NCI-H1694 treated with DMSO at 0.1 percent for 48 hours (cell line): ENCODE measurements at places on chromosomes 16 and 17.

GRCh38 chr17:9410301-9410700 is 165.3 kb downstream of the STX8 start:
- no peak for DNase-seq

DNA sequence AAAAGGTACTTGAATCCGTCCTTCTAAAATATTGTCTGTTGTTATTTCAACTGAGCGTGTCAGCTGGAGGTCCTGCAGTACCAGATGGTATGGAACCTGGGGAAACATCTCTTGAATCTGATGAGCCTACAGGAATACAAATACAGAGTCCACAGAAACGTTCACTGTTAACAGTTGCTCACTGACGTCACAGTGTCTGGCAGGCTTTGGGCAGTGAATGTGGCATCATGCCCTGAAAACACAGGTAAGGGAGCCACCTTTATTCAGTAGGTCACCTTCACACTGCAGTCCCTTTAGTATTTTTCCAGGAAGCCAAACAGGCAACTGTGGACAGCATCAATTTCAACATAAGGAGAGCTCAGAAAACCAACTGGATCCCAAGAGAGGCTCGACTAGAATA is 56.1 kb downstream of the AMFR start:
- peak; percentile 51 for DNase-seq

- DNase-seq: no peak
Measured at GRCh38 chr16:268141-269053, 7.3 kb downstream of the RGS11 start.

- DNase-seq: no peak
Measured at GRCh38 chr16:82995924-82996441, 369.2 kb downstream of the CDH13 start.

GRCh38 chr16:16996827-16997226 is 473.9 kb downstream of the XYLT1 start:
- no peak for DNase-seq

GRCh38 chr17:79984877-79985276 is 50.8 kb downstream of the TBC1D16 start:
- DNase-seq: no peak

DNA sequence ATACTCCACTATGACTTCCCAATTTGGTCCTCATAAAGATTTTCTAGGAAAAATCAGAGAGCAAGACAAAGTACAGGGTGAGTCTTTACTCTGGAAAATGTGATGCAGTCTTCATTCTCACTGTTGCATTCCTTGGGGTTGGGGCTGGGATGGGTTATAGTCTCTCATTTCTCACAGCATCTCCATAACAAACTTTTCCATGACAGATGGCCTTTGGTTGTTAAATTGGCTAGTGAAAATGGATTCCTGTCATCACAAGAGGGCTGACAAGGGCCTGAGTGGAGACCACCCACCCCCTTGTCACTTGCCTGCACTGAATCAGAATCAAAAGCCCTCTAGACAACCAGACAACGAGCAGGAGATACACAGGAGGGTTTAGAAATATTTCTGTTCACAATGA is 174.6 kb downstream of the AATF start:
- DNase-seq: no peak

DNA sequence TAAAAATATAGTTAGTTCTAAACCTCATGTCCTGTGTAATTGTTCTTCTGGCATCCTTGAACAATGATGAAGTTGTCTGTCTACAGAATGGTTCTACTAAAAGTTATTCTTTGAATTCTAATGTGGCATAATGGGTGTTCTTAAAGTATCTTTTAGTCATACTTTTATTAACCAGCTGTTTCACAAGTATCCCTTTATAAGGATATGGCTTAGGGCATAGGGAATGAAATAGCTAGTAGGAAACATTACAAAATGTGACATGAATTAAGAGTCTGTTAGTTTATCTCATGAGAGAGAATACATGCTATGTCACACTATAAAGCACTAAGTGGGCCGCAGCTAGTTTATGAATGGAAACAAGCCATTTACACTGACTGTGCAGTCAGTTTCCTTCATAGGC is 26.3 kb upstream of the CAPNS2 start:
- no peak for DNase-seq

GRCh38 chr17:69524854-69525253 is 110.4 kb downstream of the MAP2K6 start:
- no peak for DNase-seq

GRCh38 chr16:337975-338575 is 14.4 kb downstream of the AXIN1 start:
- DNase-seq: no peak

GRCh38 chr16:47045459-47045858 is 72.0 kb upstream of the DNAJA2 start:
- no peak for DNase-seq

DNA sequence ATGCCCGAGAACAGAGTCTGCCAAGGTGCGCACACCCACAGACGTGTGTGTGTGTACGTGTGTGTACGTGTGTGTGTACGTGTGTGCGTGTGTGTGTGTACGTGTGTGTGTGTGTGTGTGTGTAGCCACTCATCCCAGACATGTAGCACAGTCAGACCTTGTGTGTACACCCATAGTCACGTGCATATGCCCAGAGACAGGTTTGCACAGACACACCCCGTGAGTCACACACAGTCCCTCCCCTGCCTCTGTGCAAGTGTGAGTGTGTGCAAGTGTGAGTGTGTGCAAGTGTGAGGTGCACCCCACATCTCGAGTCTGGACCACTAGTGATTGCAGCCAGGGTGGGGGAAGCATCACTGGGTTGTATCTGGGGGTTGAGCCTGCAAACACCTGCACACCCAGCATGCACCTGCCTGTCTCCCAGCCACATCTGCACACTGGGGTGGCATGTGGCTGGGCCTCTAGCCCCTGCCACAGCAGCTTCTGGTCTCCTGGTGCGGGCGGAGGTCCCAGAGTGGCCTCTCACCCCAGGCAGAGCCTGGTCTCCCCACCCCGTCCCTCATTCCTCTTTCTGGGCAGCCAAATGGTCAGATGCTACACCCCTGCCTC is 23.6 kb downstream of the BAHCC1 start:
- no peak for DNase-seq

- no peak for DNase-seq
Measured at GRCh38 chr17:44530896-44531418, 26.3 kb upstream of the FZD2 start.

- no peak for DNase-seq
Measured at GRCh38 chr17:43330876-43331639, 67.7 kb upstream of the ARL4D start.

DNA sequence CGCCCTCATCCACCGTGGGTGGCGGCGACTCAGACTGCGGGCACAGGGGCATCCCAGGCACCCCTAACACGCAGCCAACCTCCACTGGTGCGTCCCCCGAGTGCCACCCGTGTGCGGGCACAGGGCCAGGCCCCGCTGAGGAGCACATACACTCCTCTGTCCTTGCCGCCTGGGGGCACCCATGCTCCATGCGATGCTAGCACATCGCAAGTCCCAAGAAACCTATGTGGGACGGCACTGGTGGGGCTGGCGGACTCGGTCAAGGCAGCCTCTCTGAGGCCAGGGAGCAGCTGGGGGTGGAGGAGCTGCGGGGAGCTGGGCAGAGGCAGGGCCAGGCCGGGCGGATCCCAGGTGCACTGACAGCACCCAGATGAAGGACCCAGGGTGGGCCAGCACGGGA is 4.0 kb downstream of the ZNF598 start:
- peak; percentile 39 for DNase-seq

GRCh38 chr17:43832168-43832975 is 574 bp downstream of the MPP3 start:
- no peak for DNase-seq

DNA sequence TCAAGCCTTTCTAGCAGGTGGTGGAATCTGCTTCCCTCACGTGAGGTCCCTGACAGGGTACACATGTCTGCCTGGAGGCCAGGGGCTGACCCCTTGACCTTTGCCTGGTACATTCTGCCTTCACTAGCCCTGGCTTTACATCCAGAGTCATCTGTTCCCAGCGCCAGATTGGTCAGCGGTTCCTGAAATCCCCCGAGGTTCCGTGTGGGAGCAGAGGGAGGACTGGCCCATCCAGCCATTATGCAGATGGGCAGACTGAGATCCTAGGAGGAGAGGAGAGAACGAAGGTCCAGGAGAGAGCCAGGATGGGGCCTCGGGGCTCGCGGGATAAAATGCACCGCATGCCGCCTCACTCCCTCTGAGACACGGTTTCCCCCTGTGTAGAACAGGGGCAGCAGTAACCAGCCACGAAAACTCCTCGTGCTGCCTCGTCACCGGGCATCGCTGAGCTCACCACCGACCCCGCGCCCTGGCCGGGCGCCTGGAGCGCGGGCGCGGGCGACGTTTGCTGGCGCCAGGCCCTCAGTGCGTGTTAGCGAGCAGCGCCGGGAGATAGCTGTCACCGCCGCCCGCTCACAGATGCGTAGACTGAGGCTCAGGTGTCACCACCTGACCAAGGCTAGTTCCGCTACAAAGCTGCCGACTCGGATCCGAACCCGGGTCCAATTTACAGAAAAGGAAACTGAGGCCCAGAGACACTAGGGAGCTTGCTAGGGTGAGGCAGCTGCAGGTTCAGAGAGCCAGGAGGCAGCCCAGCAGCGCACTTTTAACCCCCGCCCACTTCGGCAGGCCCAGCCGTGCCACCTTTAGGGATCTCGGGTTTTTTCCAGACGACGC is 811 bp upstream of the MAP2K3 start:
- no peak for DNase-seq

DNA sequence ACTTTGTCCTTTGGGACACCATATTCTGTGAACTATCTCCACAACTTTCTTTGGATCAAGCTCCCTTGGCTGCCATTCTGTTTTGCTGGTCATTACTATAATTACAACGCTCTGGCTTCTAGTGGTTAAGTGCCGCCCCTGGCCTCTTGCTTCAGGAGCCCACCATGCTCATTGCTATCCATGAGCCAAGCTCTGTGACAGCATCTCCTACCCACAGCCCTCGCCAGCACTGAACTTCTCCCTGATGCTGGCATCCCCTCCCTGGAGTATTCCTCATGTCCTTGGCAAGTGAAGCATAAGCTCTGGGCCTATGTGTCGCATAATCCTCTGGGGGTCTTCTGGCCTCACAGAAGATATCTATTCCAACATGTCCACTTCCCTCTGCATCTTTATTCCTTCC is 60.6 kb upstream of the DHX40 start:
- no peak for DNase-seq

DNA sequence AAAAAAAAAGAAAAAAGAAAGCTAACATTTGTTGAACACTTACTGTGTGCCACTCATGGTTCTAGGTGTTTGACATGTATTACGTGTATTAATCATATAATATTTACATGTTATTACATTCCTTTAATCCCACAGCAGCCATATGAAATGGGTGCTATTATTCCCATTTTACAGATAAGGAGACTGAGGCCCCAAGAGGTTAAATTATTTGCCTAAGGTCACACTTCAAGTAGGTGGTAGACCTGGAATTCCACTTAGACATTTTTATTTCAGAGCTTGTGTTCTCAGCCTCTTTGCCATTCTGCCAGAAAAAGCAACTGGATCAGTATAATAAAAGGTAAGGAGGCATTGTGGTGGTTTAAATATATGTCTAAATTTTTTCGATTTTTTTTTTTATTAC is 55.1 kb upstream of the HS3ST4 start:
- DNase-seq: no peak

DNA sequence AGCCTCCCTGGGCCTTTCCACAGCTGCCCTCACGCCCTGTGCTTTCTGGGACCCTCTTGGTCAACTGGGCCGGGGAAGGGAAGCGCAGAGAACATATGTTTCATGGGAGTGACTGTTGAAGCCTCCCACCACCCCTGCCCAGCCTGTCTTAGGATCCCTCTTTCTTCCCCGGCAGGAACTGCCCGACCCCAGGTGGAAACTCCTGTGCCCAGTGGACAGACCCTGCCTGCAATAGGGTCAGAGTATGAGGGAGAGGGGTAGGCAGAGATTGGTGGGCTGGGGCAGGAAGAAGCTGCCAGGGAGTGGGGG is 10.5 kb downstream of the HEXIM2 start:
- DNase-seq: no peak

DNA sequence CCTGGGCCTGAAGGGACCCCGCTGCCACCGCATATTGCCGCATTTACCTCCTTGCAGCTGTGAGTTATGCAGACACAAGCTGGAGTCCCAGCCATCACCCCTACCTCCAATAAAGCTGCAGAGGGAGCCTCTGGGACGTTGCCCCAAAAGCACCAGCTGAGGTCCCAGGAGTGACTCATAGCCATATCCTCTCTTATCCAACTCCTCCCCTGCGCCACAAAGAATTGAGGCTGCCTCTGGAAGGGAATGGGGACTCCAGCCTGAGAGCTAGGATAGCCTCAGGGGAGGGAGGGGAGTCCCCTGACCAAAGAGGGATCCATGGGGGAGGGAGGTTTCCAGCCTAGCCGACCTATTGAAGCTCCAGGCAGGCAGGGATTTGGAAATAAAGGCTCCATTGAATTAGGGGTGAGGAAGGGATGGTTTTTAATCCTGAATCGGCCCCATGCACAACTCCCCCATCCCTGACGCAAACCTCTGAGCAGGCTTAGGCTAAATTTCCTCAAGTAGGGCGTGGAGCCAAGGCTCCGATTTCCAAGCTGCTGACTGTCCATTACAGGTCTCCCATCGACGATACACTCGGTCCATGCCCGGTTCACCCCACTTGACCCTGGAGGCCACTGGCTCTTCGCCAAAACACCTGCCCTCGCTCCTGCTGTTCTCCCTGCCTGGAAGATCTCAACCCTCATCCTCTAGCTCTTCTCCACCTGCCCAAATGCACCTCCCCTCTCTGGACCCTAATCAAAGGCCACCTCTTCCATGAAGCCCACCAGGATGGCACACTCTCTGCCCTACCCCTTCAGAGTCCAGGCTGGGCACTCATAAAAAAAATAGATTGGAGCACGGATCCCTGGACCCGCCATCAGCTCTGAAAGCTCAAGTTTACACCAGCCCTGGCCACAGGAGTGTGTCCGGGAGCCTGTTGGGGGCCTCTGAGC is 27.5 kb downstream of the PIMREG start:
- no peak for DNase-seq

DNA sequence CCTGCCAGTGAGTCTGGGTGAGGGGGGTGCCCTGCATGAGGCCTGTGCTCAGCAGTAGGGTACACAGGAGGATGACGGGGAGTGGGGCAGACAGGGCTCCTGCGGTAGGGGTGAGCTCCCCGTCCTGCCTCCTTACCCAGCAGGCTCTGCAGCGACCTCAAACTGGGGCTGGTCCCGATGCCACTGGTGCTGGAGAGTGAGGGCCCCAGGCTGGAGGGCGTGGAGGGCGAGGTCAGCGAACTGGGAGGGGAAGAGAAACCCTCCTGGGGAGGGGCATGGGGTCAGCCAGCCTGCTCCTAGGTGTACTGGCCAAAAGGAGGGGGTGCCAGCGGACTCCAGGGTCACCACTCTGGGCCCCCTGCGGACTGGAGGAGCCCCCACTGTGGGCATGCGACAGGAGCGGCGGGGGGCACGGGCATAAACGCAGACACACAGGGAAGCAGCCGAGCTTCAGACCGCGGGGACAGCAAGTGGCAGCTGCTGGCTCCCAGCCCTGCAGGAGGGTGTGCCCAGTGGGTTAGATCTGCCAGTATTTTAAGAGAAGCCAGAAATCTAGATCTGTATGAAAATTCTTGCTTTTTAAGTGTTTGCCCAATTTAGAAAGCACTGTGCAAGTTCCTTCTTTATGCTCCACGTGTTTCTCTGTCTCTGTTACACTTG is 9.0 kb upstream of the VASN start:
- DNase-seq: no peak

GRCh38 chr17:3982113-3982512 is 17.9 kb upstream of the ATP2A3 start:
- no peak for DNase-seq

GRCh38 chr17:4116516-4116915 is 26.3 kb downstream of the ZZEF1 start:
- DNase-seq: no peak
